ENCODE measurements at places on chromosomes 11 and 22. TPM values are rescaled to one million over a fixed set of nuclear protein-coding genes. Genes with fewer than 3 reads are reported as not detected.

DNA sequence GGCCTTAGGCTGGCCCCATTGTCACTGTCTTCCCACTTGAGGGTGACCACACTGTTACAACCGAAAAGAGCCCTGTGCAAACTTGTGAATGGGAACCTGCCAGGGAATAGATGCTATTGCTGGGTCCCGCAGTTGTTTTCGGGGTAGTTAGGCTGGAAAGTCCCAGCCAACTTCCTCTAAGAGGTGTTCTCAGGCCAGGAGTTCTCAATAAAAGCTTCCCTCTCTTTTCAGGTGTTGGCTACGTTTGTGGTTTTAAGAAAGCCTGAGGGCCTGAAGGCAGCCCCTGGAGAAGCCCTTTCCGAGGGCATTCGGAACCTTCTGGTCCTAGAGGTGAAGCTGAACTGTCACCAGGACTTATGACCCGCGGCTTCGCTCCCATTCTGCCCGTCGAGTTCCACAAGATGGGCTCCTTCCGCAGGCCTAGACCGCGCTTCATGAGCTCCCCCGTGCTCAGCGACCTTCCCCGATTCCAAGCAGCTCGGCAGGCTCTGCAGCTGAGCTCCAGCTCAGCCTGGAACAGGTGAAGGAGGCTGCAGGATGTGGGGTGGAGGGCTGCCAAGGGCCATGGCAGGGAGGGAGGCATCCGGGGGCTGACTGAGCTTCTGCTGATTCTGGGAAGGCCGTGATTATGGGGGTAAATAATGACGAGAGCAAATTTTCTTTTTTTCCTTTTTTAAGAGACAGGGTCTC is 104.8 kb downstream of the PRR5L start:
- no peak for DNase-seq

DNA sequence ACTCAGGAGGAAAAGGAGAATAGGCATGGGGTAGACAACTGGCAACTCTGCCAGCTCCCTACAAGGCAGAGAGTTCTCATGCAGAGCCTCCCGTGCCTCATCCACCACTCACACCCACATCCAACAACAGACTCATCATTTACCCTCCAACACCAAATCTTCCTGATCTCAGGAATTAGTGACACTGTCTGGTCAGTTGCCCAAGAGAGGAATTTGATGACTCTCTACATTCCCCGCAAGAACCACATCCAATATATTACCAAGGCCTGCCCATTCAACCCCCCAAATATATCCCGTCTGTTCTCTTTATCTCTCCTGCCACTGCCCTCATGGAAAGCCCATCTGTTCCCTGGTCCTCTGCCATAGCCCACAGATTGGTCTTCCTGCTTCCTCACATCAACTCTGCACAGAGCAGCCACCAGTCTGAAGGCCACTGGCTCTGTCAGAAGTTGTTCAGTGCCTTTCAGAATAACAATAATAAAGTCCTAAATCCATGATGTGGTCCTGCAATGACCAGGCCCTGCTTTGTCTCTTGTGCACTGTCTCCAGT is 57.5 kb upstream of the CD82 start:
- no peak for DNase-seq

TSPAN32 gene
- not detected for total RNA-seq

KIAA0930 gene
- total RNA-seq, result 107 TPM

MMP8 gene
- not detected for total RNA-seq

Data from astrocyte (in vitro differentiated cells and primary cell).